ENCODE measurements at places on chromosomes 12 and 14.

DNA sequence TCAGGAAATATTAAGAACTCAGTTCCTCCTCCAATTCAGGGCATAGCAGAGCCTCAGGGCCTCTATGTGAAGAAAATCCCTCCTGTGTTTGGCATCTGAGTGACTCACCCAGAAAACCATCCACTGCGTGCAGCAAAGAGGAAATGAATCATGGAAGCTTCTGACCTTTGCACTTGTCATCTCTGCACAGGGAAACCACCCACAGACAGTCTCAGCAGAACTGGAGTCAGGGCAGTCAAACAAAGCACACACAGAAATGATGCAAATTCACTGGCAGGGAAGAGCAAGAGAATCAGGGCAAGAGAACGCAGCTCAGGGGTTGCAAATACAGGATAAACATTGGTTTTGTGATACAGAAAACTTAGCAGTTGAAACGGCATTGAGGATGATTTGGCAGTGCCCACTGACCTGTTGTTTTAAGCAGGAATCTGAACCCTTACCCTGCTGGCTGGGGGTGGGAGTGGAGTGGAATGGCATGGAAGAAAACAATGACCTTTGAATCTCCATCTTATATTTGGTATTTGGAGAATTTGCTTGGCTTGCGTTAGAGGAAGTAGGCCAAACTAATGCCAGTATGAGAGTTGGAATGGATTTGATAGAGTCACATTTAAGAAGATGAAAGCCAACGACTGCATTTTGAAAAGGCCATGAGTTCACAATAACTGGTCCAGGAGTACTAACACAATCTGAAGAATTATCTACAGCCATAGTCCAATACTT lies 53.5 kb downstream of the PHLDA1 start:
- DNase-seq, result peak; percentile 33

- no peak for DNase-seq
These were observed 1.3 kb downstream of the CHGA start for GRCh38 chr14:92924247-92924646.

GRCh38 chr14:69716478-69717187 lies 50.3 kb upstream of the SRSF5 start:
- no peak for DNase-seq

DNA sequence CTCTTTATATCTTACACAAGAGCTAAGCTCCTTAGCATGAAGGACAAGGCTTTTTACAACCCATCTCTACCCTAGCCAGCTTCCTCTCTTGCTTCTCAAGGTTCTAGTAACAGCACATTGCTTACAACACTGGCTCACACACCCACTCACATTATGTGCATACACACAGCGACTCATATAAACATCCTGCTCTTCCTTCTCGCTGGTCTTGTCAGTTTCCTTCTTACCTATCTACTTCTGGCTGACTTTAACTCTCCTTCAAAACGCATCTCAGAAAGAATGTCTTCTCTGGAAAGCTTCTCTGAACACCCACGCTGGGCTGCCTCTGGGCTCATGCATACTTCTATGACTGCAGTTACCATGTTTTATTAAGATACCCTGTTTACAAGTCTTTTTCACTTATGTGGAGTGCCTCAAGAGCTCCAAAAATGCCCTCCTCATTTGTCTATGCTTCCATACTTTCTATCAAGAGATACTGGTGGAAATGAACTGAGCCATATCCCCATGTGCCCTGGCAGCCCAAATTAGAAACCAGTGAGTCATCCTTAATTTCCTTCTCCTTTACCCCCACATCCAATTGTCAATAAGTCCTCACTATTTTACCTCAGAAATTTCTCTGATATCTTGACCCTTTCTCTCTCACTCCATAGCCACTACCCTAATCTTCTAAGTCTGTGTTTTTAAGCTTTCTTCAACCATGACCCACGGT lies 126.9 kb upstream of the KRAS start:
- DNase-seq, result no peak

GRCh38 chr14:37566811-37567371 lies 28.2 kb downstream of the FOXA1 start:
- no peak for DNase-seq

GRCh38 chr12:73445658-73446324 lies 1091.8 kb upstream of the ATXN7L3B start:
- no peak for DNase-seq

DNA sequence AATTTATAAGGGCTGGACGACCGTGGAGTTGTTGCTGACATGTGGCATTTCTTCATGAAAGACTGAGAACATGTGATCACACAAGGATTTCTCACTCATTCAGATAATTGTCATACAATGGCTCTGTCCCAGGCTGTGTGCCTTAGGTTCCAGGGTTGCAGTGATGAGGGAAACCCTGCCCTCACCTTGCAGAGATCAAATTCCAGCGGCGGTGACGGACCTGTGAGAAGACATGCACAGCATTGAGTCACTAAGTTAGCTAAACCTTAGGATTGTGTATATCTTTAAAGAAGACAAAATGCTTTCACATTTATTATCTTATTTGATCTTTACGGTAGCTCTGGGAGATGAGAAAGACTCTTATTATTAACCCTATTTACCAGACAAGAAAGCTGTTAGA lies 1029.1 kb downstream of the BCL11B start:
- no peak for DNase-seq

DNA sequence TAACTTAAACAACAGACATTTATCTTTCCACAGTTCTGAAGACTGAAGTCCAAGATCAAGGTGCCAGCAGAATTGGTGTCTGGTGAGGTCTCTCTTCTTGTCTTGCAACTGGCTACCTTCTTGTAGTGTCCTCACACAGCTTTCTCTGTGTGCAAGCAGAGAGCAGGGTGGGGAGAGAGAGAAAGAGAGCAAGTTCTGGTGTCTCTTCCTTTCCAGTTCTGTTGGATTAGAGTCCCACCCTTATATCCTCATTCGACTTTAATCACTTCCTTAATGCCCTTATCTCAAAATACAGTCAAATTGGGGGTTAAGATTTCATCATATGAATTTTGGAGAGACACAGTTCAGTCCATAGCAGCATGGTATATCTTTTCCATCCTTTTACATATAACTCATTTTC lies 40.8 kb downstream of the DYRK2 start:
- no peak for DNase-seq

Measured in neuronal stem cell (in vitro differentiated cells).